MV-4-11 (cell line): ENCODE measurements at places on chromosomes 13 and 19.
A peak's percentile ranks its signal among the peaks of the same experiment; 100 is the strongest.

GRCh38 chr13:42720113-42720857 lies 61.1 kb upstream of the FAM216B start:
- peak; percentile 99 for DNase-seq

GRCh38 chr19:6761053-6761676 lies 6.1 kb downstream of the SH2D3A start:
- peak; percentile 46 for DNase-seq

- peak; percentile 99 for DNase-seq
Observed at GRCh38 chr19:6521718-6522646, 8.8 kb upstream of the TNFSF9 start.

GRCh38 chr13:40798380-40798779 lies 9.0 kb downstream of the SLC25A15 start:
- DNase-seq = no peak

- no peak for DNase-seq
Observed at GRCh38 chr13:108176685-108177274, 38.6 kb downstream of the LIG4 start.

DNA sequence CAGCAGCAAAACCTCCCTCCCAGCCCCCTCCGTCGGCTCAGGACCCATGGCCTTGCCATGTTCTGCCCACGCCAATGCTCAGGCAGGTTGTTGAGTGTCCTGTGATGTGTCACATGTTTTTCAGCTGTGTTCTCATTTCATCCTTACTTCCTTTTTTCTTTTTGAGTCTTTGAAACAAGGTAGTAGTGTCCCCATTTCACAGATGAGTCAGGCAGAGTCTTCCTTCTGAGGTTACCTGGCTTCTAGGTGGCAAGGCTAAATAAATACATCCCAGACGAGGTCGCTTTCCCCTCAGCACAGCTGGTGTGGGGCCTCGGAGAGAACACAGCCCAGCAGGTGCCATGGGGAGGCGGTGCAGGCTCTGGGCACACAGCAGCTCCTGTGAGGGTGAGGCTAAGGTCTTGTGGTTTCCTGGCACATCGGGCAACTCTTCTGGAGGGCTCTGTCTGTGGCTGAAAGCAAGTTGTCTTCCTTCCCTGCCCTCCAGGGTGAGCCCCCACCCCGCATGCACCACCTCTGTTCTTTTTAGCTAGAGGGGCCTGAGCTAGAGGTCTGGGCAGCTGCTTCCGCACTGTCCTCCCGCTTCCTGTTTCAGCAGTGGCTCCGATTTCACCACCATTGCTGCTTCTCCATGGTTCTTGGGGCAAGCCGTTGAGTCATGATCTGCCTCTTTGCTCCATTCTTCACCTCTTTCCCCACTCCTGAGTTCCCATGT lies 15.1 kb downstream of the PRAM1 start:
- peak; percentile 100 for DNase-seq

DNA sequence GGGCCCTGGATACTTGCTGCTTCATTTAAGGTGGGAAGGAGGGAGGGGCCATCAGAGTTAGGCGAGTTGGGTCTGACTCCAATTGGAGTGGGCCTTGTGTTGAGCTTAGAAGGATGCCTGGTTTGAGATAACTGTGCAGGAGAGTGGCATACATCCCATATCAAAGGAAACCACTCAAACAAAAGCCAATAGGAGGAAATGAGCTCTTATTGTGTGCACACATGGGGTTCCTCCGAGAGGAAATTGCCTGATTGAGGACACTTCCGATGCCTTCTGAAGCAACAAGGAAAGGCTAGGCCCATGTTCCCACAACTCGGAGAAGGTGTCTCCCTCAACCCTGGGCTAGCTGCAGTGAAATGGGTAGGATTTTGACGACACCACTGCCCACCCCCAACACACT lies 19.6 kb downstream of the MBNL2 start:
- no peak for DNase-seq

DNA sequence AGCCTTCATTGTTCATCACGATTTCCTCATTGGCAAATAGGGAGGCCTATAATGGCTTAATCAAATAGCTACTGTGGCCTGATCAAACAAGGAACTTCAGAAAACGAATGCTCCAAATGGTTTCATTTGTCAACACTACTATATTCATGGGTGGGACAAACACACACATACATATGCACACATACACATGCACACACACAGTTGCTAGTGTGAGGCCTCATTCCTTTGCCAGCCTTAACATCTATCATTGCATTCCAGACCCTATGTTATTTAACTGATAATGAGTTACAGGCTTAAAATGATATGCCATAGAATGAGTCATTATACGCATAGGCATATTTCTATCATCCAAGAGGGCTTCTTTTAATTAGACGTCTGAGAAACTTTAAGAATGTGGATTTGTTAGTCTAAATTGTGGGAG lies 140.2 kb downstream of the KLF5 start:
- no peak for DNase-seq

DNA sequence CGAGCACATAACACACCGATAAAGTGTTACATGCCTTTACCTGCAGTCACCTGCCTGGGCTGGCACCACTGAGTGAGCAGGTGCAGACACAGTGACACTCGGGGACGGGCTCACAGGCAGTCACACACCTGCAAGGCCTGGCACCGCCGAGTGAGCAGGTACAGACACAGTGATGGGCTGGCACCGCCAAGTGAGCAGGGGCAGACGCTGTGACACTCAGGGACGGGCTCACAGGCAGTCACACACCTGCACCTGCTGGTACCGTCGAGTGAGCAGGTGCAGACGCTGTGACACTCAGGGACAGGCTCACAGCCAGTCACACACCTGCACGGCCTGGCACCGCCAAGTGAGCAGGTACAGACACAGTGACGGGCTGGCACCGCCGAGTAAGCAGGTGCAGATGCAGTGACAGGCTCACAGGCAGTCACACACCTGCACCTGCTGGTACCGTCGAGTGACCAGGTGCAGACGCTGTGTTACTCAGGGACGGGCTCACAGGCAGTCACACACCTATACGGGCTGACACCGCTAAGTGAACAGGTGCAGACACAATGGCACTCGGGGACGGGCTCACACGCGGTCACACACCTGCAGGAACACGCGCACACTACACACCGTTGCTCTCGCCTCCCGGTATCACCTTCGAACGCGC lies 470 bp downstream of the ZNF835 start:
- no peak for DNase-seq

DNA sequence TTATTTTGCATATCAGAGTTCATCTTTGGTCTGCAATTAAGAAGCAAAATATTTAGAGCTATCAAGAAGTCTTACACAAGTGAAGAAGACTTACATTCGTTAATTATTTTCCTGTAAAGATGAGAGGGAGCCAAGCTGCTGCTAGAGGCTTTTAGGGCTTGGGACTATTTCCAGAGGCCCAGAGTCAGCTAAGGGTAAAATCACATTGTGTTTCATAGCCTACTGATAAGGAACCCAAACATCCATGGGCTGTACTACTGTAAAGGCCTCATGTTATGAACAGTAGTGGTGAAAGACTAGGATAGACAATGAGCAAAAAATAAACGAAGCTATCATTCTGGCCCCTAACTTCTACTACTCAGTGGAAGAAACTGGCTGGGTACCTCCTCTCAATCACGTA lies 10.9 kb upstream of the TEX30 start:
- no peak for DNase-seq

DNA sequence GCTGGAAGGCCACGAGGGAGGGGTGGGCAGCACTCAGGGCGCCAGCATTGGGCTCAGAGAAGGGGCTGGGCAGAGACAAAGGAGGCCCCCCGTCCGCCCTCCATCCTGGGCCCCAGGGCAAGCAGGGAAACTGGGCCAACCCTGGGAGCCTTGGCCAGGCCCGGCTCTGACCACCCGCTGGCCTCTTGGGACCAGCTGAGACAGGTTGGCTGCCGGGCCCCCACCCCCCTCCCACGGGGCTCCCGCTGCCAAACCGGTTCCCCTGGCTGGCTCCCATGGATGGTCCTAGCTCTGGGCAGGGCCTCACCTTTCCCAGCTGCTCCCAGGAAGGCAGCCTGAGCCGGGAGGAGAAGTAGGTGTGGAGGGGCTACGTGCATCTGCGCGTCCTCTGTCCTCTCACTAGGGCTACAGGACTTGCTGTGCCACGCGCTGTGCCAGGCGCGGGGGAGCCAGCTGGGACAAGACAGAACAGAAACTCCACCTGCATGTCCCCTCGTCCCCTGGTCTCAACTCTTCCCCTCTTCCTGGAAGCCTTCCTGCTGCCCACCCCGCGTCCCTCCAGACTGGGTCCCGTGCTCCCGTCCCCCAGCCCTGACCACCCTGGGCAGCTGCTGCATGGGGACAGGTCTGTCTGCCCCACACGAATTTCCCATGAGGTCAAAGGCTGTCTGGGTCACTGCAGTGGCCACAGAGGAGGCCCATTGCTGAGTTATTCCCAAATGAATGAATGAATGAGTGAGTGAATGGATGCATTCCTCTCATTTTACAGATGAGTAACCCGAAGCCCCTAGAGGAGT lies 29.1 kb upstream of the NCCRP1 start:
- no peak for DNase-seq

DNA sequence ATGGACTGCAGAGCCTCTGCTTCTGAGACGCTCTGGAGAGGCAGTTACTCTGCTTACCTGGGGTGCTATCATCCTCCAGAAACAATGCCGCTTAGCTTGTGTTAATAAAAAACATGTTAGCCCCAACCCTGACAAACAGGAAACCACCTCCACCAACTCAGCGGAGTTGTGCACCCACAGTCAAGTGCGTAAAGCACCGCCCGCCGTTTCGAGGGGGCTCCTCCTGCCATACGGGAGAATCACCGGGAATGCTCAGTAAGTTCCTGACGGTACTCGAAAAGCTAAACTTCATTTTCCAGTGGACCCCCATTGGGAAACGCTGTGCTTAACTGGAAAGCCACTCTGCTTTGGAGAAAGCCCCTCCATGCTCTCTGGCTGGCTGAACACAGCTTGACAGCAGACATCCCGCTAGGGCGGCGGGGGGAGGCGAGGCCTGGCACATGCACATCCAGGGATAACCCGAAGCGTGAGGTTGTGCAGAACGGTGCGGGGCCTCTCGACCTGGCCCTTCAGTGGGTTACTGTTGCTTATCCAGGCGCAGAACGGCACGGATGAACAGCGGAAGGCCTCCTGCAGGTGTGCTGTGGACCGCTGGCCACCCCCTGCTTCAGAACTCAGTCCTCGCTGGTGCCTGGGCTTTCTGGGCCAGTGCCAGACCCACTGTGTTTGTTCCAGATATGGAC lies 17.1 kb downstream of the GAS6 start:
- no peak for DNase-seq

DNA sequence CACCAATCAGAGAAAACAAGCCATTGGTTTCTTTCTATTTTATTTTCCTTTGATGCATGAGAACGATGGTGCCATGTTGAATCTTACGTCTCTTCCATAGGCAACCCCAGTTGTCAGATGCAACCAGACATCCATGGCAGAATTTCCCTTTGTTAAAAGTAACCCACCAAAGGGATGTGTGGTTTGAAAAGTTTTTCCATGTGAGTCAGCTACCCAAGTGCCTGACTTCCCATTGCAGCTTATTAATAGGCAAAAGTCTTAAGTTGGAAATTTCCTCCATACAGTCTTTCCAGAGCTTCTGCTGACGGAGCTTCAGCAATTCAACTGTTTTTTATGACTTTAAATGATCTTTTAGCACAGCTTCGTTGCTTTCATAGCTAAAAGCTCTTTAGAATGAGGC lies 73.8 kb upstream of the FAM216B start:
- no peak for DNase-seq

- peak; percentile 15 for DNase-seq
Observed at GRCh38 chr13:79782541-79783205, 301.7 kb downstream of the NDFIP2 start.

GRCh38 chr13:76860706-76861105 lies 25.5 kb downstream of the KCTD12 start:
- DNase-seq = no peak

GRCh38 chr13:27120011-27120410 lies 51.6 kb downstream of the USP12 start:
- no peak for DNase-seq

- no peak for DNase-seq
Observed at GRCh38 chr19:4877753-4878490, 10.5 kb upstream of the PLIN3 start.

DNA sequence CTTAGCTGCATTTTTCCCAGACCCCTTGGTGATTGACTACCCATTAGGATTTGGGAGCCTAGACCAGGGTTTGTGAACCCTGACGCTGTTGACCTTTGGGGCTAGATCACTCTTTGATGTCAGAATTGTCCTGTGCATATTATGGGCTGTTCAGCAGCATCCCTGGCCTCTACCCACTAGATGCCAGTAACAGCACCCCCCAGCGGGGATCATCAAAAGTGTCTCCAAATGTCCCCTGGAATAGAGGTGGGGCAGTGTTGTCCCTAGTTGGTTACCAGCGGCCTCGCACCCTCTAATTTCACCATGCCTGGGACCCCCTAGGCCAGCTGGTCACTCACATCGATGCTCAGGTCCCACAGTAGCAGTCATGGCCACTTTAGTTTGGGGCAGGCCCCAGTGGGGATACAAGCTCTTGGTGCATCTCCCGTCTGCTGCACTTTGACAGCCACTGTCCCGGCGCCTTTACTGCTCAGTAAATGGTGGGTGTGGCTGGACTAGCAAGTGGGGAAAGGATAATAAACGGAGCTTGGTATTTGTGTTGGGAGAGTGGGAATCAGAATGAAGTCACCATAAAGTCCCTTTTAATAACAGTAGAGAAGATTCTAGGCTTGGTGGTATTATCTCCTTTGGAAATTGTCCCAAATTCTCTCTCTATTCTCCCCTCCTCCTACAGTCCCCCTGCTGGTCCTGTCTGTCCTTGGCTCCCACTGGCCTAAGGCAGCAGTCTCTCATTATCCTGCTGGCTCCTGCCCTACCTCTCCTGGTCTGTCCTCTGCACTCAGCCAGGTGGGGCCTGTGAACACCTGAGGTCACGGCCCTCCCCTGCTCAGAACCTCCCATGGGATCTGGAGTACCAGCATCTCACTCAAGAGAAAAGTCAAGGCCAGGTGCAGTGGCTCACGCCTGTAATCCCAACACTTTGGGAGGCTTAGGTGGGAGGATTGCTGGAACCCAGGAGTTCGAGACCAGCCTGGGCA lies 80.6 kb downstream of the SIPA1L3 start:
- DNase-seq = no peak

DNA sequence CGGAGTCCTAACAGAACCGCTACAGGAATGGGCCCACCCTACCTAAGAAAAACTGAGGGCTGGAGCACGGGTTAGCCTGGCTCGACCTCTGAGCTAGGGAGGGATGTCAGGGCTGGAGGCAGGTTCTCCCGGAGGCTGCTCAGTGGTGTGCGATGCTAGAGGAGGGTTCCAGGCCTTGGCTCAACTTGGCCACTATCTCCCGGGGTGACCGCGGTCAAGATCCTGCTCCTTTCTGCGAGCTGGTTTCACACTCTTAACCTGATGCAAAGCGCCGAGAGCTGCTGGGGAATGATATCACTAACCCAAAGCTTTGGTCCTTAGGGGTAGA lies 301 bp downstream of the POP4 start:
- DNase-seq = no peak

GRCh38 chr13:20442798-20443381 lies 82.8 kb downstream of the CRYL1 start:
- no peak for DNase-seq

DNA sequence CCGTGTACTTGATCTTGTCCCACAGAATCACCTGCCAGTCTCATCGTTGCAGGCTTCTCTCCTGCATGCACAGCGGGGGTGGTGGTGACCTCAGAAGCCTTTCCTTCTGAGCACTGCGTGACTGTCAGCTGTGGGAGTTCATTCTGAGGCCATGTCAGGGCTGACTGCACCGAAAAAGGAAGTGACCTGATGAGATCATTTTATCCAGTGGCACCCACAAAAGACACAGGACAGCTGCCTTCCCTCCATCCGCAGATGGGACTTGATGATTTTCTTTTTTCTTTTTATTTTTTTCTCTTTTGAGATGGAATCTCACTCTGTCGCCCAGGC lies 89.7 kb downstream of the RAB20 start:
- DNase-seq = peak; percentile 95

GRCh38 chr13:89751432-89751930 lies 1596.0 kb upstream of the MIR17HG start:
- no peak for DNase-seq

GRCh38 chr19:15551293-15552004 lies 43.1 kb downstream of the CYP4F22 start:
- DNase-seq = no peak
